ENCODE measurements at places on chromosomes 5 and 9.
A peak's percentile ranks its signal among the peaks of the same experiment; 100 is the strongest.

- DNase-seq, result no peak
These were observed 261.9 kb upstream of the TRIM32 start for GRCh38 chr9:116425244-116425643.

DNA sequence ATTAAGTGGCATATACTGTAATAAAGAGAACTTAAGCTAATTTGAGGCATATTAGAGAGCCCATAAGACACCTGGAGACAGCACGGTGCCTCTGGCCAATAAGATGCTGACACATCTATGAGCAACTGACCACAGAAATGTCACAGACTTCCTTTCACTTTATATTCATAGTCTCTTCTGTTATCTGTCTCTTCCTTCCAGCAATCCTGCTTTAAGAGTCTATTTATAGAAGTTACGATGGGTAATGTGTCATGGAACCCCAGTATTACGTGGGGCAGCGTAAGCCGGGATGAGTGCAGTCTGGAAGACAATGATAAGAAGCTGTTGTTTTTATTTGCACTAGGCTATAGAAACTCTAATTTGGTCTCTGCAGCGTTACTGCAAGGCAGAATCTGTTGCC lies 136.8 kb downstream of the CFAP90 start:
- DNase-seq, result no peak

GRCh38 chr9:85944672-85945071 lies 3.7 kb downstream of the NAA35 start:
- DNase-seq, result no peak

DNA sequence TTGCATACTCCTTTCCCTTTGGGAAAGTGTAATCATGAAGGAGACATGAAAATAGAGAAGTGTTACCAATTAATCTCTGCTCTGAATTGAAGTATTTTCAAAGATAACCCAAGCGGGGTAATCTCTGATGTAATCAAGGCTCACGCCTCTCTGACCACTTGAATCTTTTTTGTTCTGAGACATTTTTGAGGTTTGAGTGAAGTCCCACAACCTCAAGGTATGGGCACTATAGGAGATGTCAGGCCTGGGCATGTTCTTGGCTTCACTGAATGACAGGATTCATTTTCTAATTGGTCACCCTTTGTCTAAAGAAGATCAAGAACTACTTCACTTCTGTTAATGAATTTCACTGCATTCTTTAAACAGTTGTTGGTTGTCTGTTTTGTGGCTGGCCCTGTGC lies 23.7 kb downstream of the ENHO start:
- no peak for DNase-seq

- no peak for DNase-seq
These were observed 107.5 kb downstream of the FRMD3 start for GRCh38 chr9:83430681-83431080.

GRCh38 chr5:131384616-131385214 lies 120.9 kb downstream of the CDC42SE2 start:
- DNase-seq, result no peak

- peak; percentile 61 for DNase-seq
These were observed 6.9 kb upstream of the NDUFB6 start for GRCh38 chr9:32579706-32580331.

DNA sequence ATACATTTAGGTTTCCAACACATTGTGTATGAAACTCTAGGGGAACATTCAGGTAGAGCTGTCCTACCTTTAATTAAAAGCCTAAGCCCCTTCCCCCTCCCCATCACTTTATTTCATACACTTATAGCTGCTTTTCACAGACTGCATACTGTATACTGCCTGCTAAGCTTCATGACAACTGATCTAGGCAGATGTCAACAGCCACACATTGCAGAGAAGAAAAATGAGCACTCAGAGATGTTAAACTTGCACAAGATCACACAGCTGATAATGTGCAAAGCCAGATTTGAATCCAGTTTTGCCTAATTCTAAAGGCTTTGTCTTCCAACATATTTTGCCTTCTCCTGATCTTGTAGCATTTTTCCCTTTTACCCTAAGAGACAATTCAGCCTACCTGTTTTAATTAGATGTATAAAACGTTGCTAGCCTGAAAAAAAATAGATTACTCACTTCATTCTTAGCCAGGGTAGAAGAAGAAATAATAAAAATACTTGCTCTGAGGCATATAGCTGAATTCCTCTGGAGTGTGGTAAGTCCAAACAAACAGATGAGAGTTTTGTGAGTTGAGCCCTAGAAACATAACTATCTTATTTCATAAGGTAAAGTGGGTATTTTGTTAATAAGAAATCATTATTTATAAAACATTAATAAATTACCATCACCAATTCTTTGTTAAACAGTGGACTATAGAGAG lies 56.9 kb upstream of the CAST start:
- DNase-seq, result no peak

DNA sequence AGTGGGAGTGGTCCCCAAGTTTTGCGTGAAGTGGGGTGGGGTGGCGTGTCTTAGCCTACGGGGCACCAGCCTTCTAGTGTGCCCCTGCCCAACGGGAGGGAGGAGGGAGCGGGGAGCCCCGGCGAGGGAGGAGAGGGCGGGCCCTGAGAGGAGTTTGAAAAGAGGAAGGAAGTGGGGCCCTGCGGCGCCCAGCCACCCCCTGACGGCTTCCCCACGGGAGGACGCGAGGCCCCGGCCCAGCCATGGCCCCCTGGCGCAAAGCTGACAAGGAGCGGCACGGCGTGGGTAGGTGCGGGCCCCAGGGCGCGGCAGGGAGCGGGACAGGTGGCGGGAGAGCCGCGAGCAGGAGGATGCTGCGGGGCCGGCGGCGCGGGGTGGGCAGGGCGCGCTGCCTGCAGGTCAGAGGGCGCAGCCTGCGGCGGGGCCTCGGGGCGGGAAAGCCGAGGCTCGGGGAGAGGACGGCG lies at the start of gene DOCK2:
DOCK2 (plus strand) TSS at position 191 of the 464 bp plus-strand sequence; CDS start at position 243, 52 bp downstream.
- peak; percentile 25 for DNase-seq

- DNase-seq, result no peak
These were observed 100.2 kb downstream of the DAPK1 start for GRCh38 chr9:87597710-87598443.

GRCh38 chr5:96384353-96384752 lies 48.7 kb downstream of the PCSK1 start:
- DNase-seq, result no peak

- DNase-seq, result no peak
These were observed 138.9 kb upstream of the SGCD start for GRCh38 chr5:156188016-156188415.

DNA sequence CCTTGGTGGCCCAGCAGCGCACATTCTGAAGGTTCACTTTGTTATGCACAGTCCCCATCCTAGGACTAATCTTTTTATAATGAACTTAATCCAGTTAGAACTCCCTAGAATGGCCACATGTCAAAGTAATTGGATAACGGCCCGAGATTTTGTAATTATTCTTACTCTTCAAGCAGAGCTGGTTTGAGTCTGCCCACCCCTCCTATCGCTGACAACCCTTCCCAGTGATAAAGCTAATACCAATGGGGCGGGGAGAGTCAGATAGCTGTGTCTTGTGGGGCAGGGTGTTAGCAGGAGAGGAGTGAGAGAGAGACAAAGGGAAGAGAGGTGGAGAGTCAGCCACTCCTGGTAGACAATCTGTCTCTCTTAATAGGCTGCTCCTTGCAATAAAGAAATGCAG lies 356.9 kb downstream of the SLIT3 start:
- no peak for DNase-seq

GRCh38 chr9:137296670-137297664 lies 5.1 kb downstream of the NRARP start:
- no peak for DNase-seq

- DNase-seq, result no peak
These were observed 17.5 kb downstream of the CYFIP2 start for GRCh38 chr5:157283434-157283833.

- no peak for DNase-seq
These were observed 65.3 kb downstream of the PRLR start for GRCh38 chr5:35164860-35165542.

DNA sequence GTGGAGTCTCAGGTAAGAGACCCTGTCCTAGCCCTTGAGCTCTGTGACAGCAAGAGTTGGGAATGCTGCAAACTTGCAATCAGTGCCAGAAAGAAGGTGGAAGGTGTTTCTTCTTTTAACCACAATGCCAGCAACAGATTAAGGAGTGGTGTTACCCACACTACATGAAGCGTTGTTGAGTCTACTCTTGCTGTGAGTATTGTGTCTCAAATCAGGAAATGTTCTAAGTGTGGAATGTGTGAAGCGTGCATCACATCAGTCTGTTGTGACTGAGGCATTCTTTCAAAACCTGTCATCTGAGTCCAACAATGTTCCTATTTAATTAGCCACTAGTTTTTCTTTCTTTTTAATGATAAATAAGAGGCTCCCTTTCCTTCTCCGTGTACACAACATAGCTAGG lies 2.9 kb upstream of the LURAP1L start:
- DNase-seq, result no peak

- DNase-seq, result no peak
These were observed 18.5 kb downstream of the C9orf85 start for GRCh38 chr9:71929791-71930440.

GRCh38 chr5:126597156-126597555 lies 2.1 kb upstream of the ALDH7A1 start:
- no peak for DNase-seq

DNA sequence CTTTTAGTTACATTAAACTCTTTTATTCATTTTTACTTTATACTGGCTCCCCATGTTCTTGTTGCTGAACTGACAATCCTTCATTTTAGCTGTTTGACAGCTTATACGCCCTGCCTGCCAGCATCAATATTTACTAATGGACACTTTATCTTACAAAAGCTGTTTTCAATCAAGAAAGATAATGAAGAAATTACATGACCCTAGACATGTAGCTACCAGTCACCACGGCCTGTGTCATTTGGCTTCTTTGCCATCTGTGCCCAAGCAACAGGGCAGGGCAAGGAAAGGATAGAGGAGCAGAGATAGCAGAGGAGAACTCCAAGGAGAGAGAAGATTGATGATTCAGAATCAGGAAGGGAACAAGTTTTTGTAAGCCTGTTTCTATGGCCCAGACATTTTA lies 647.3 kb downstream of the BRINP1 start:
- no peak for DNase-seq

DNA sequence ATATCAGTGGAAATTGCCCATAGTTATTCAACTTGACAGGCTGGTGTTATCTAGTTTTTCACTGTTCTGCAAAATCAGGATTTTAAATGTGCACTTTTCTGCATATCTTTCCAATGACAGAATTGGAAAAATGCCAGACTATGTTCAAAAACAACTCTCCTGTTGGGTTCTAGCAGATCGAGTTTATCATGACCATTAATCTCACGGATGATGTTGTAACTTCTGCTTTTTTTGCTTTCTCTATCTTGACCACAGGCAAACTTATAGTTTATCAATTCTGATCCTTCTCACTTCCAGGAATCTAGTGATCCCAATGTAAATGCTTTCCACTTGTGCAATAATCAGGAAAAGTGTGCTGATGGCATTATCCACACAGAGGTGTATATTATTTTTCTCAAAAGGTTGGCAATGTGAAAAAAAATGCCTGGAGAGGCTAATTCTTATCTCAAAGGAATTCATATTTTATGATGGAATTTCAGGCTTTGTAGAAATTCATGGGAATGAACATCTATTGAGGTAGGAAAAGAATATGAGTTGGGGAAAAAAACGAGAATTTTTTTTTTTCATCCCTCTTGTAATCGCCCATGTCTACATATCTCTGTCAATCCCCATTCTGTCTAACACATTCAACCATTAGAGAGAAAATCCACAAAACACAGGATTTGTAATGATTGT lies 73.6 kb upstream of the DAB2 start:
- DNase-seq, result no peak

DNA sequence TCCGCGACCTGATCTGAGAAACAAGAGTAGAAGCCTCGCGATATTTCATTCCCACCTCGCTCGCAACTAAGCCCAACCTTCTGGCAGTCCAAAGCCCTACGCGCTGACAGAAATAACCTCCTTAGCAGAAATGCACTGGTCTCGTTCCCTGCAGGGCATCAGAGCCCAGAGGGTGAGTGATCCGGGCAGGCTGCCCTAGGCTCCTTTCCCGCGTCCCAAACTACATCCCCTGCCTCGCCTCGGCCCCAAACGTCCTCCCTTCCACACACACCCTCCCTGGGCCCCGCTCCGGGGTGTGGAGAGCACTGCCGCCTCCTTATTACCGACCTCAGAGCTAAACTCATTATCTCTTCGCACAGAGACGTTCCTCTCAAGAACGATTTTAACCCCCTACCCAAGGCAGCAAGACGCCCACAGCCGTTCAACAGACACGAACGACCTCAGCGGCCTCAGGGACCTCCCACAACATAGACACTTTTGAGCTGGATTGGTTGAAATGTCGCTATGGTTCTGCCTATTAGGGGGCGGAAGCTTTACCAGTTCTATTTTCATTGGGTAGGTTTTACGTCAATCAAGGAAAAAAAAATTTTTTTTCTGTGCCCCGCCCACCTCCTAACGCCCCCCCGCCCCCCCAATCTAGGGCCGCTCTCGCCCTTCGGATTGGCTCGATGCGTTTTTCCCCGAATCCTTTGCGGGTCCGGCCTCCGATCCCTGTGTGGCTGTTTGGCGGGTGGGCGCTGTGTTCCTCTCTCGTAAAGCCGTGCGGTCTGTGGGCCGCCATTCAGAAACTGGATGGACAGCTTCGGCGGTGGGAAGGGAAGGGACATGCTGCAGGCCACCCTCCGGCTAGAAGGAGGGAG lies at the start of gene CETN3:
CETN3 (minus strand) TSS at position 439 of the 860 bp plus-strand sequence; CDS start at position 344, 95 bp downstream.
- DNase-seq, result peak; percentile 63

GRCh38 chr5:76972689-76973088 lies 19.8 kb downstream of the CRHBP start:
- DNase-seq, result no peak

GRCh38 chr9:90770182-90770738 lies 31.4 kb upstream of the SYK start:
- DNase-seq, result no peak

- DNase-seq, result no peak
These were observed 135.5 kb upstream of the CPEB4 start for GRCh38 chr5:173752653-173753052.

DNA sequence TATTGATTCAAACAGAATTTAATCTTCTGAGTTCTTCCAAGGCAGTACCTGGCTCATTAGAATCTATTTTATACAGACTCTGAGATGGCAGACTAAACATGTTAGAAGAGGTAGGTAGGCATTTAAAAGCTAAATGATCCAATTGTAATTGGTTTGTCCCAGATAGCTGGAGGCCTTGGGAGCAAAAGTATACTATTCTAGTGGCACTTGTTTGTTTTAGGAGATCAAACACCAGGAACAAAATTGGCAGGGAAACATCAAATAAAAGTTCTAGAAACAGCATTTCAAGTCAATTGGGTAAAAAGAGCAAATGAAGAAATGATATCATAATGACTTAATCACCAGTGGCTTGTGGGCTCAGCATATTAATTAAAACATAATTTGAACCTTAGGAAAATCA lies 521.4 kb downstream of the PRR16 start:
- no peak for DNase-seq

GRCh38 chr5:146081556-146081955 lies 23.8 kb downstream of the PLAC8L1 start:
- no peak for DNase-seq

- no peak for DNase-seq
These were observed 318.2 kb downstream of the PARP8 start for GRCh38 chr5:50984640-50985039.

DNA sequence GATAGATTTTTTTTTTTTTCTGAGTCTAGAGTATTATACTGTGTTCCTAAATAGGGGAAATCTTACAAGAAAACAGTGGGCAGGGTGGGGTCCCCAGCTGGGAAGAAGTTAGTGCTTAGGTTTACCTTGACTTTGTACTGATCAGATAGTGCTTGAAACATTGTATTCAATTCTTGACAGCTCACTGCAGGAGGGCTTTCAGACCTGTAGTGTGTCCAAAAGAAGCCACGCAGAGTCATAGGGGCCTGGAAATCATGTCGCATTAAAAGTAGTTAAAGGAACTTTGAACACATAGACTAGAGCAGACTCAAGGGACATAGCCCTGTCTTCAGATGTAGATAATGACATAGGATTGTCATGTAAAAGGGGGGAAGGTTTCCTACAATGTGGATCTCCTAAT lies 215.4 kb upstream of the NR4A3 start:
- no peak for DNase-seq
